ENCODE measurements at places on chromosomes 1 and 21. TPM values are rescaled to one million over a fixed set of nuclear protein-coding genes. Genes with fewer than 3 reads are reported as not detected.

Gene PER3
- total RNA-seq: 5.8 TPM

Gene FCRL2
- not detected for total RNA-seq

Gene KRTAP12-1
- total RNA-seq: not detected

Gene S1PR1
- 0.61 TPM for total RNA-seq

Gene TNFAIP8L2
- not detected for total RNA-seq

DNA sequence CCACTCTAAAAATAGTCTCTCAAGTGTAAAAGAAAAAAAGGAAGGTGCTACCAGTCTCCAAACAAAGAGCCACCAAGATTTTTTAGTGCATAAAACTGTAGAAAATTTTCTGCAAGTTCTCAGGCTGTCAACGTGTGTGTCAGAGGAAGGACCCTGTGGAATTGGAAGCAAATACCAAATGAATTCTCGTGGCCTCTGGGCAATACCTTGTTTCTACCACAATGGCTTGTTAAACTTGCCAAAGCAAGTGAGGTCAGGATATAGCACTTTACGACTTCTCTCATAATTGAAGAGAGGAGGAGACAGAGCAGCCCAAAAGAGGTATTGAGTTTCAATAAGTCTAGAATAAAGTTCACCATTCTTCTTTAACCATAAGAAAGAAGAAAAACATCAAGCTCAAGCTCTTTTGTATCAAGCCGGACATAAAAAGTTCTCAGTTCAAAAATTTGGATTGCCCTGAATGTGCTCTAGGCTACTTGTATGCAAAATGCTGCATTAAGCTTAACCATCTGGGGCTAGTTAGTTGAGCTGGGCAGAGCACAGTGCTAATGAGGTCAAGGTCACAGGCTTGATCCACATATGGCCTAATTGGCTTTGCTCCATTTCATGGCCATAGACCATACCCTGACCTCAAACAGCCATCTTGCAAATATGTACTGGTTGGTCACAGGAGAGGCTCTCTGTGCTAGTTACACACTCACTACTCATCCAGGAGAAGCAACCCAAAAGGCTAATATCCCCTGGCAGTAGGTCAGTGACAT, 60.5 kb downstream of the TBX15 start:
- no peak for DNase-seq

GRCh38 chr1:172118618-172119017, 277.3 kb downstream of the DNM3 start:
- DNase-seq: no peak

- no peak for DNase-seq
Observed at GRCh38 chr21:31647650-31648049, 11.8 kb upstream of the SOD1 start.

DNA sequence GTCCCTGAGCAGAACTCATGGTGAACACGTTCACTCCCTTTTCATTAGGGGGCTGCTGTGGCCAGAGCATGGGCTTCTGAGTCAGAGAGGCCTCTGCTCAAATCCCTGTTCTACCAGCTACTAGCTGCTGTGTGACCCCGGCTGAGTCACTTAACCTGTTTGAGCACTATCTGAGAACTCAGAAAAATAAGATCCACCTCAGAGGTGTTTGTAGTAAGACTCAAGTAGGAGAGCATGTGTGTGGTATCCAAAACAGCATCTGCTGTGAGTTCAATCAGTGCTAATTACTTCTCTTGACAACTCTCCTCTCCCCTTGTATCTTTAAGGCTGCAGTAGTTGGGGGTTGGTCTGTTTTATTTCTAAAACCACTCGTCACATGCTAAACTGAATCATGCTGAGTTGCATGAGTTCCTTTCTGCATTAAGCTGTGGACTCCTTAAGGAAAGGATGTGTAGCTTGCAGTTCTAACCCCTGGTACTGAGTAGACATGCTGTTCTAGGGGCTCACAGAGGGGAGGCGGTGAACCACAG, 39.7 kb upstream of the JUN start:
- DNase-seq: no peak

GRCh38 chr1:223870617-223871574, 25.1 kb upstream of the TP53BP2 start:
- no peak for DNase-seq

- no peak for DNase-seq
Observed at GRCh38 chr1:160653620-160654016, 6.8 kb upstream of the SLAMF1 start.

Data from HCT116 (cell line).